ENCODE measurements at places on chromosomes 1 and 21.

DNA sequence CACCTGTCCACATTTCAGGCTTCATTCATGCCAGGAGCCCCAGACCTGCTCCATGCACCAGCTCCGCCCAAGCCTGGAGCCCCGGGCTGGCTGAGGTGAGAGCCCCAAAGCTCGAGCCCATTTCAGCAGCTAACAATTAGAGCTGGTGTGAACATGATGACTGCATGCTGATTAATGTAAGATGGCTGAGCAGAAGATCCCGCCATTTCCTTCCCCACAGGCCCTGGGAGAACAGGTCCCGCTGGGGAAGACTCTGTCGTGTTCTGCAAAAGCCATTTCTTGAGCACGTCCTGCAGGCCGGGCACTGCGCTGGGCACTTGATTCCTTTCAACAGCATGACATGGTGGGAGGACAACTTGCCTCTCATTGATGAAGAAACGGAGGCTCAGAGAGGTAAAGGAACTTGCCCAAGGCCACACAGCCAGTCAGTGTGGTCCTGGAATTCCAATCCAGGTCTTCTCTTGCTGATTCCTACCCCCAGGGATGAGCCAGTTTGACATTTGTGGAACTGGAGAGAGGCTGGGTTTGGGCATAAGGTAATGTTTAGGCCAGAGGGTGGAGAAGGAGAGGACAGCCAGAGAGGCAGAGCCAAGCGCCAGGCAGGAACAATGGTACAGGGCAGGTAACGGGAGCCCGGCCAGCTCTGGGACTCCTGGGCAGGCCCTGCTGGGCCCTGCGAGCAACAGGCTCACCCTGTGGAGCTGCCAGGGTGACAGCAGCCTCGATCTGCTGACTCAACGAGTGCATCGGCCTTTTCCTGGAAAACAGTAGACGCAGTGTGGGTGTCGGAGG is 28.1 kb upstream of the EPHA2 start:
- no peak for DNase-seq

GRCh38 chr1:41135196-41135947 is 106.7 kb downstream of the SCMH1 start:
- DNase-seq, result no peak

DNA sequence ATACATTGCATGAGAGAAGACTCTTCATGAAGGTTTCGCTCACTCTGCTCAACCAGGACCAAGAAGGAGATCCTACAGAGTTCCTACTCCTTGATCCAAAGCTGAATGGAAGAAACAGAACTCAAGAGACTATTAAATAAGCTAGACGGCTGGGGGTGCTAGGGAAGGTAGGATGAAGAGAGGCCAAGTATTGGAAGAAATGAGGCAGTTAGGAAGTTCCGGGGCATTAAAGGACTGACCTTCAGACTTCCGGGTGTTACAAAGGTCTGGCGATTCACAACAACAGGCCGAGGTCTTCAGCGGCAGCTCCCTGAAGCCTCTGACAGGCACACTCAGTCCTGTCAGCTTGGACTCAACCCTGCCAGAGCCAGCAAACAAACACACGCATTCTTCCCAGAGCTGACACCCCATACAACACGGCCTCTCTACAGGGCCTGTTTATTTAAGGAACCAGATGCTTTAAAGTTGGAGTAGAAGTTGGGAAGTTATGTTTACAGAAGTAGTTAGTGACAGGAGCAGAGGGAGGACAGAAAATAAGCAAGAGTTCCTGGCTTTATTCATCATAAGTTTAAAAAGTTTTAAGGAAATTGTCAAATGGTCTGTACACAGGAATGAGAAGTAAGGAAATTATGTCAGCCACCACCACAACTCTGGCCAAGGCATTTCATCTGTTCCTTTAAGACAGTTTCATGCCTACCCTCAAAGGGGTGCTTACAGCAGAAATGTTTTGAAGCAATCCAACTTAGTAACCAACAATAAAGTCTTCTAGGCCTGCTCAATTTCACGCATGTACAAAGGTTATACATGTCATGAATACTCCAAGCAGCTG is 4.7 kb downstream of the SORT1 start:
- no peak for DNase-seq

DNA sequence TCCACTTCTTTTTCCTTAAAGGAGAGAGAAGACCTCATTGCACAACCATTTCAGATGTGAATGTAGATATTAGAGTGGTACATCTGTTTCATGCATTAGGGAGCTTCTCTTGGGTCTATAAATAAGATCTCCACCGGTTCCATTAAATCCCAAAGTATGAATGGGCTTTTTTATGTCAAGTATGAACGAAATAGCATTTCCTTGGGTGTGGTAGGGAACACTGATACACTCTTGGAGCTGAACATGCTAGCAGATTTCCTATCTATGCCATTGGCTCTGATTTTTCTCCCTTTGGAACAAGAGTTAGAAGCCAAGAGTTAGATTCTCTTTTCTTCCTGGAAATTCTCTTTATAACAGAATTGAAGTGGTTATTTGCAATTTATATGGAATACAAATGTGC is 245.6 kb upstream of the ADAMTS5 start:
- DNase-seq, result no peak

GRCh38 chr1:160539684-160539989 is 16.6 kb upstream of the SLAMF6 start:
- no peak for DNase-seq

- no peak for DNase-seq
Observed at GRCh38 chr1:230368363-230368762, 57.8 kb downstream of the PGBD5 start.

DNA sequence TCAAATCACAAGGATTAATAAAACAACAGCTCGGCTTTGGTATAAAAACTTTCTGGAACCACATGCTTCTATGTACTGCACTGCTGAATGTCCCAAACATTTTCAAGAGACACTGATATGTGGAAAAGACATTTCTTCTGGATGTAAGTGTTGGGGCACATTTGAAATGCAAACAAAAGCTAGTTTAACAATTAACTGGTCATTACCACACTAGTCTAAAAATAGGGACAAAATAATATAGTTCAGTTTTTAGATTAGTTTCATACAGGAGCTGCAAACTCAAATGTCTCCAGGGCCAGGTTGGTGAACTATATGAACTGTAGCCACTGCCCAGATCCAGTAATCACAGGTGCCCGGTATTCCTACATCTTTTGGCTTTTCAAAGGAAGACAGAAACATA is 3.2 kb downstream of the IL23R start:
- DNase-seq, result no peak

DNA sequence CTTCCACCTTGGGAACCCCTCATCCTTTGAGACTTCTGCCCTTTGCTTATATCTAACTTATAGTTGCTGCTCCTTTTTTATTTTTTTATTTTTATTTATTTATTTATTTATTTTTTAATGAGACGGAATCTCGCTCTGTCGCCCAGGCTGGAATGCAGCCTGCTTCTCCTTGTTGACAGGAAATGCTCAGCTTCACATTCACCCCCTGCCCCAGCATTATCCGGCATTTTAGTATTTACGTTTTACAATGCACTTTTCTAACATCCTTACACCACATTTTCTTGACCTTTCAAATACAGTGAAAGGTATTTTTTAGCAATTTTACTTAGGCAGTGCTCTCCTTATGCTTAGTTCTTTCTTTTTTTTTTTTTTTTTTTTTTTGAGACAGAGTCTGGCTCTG is 14.9 kb downstream of the CXADR start:
- DNase-seq, result no peak

GRCh38 chr1:225425201-225425786 is 2.5 kb downstream of the LBR start:
- no peak for DNase-seq

DNA sequence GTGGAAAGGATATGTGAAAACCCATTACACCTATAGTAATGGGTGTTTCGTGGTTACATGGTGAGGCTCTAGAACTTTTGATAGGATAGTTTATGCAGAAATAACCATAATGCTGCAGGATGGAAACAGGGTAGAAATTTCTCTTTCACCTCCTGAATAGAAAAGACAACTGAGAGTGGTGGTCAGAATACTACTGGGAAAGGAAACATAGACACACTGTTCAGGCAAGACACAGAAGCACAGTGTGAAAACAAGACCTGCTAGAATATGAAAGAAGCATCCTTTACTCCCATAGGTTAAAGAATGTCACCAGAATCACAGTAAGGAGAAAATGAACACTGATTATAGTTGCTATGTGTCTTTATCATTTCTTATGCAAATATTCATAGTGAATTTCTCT is 496.6 kb downstream of the DPYD start:
- no peak for DNase-seq

DNA sequence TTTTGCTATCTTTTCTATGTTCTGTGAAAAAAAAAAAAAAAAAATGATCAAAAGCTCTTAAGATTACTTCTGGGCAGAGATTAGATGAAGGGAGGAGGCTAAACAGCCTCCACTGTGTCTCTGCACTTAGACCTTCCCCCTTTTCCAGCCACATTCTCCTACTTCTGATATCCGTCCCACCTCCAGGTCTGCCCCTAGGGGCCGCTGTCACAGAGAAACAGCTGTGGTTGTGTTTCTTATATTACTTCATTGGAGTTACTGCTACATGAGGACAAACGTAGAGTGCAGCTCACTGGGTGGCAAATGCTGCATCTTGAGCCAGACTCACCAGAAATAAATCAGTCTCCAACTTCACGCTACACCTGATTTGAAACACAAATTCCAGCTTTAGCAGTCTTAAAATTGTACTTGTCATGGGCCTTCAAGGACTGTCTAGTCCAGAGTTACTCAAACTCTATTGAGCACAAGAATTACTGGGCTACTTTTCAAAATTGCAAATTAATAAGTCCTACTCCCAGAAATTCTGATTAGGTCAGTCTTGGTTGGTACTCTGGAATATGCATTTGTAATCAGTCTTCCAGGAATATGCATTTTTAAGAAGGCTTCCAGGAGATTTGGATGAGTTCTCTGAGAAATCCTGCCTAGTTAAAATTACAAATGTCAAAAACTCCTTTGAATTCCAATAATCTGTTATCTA is 125.2 kb upstream of the PTBP2 start:
- DNase-seq, result no peak

DNA sequence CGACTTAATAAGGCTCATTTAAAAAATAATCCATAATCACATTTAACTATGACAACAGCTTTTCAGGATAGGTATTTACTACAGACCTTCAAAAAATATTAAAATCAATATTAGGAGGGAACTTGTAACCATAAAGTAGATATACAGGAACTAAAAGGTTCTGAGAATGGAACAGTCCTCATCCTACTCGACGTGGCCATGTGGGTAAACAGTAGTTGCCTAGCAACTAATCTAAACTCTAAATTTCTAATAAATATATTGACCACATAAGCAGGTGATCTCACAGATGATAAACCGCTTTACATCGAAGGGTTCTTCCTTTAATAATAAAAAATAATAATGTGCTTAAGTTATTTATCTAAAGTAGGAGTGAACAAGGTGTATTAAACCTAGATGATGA is 7.9 kb downstream of the AKT3 start:
- no peak for DNase-seq

GRCh38 chr1:20476265-20477038 is 9.6 kb downstream of the CAMK2N1 start:
- DNase-seq, result no peak

DNA sequence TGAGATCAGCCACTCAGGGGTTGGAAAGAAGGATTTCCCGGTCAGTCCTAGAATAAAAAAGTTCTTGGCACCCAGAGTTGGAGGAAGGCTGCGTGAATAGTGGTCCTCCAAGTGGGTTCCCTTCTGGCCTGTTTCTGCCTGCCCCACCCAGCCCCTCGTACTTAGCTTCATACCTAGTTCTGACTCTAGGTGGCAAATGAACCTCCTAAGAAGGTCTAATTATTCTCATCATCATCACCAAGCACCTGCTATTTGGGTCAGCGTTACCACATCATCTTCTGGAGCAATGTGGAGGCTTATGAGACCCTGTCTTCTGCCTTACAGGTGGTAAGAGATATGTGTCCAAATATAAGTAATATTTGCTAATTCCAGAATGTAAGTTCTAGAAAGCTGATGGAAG is 35.9 kb upstream of the NFASC start:
- no peak for DNase-seq

GRCh38 chr21:31830701-31831100 is 42.1 kb upstream of the HUNK start:
- DNase-seq, result no peak

GRCh38 chr1:160267284-160267991 is 5.1 kb upstream of the DCAF8 start:
- DNase-seq, result no peak

GRCh38 chr1:11294951-11295350 is 22.0 kb downstream of the UBIAD1 start:
- DNase-seq, result no peak

DNA sequence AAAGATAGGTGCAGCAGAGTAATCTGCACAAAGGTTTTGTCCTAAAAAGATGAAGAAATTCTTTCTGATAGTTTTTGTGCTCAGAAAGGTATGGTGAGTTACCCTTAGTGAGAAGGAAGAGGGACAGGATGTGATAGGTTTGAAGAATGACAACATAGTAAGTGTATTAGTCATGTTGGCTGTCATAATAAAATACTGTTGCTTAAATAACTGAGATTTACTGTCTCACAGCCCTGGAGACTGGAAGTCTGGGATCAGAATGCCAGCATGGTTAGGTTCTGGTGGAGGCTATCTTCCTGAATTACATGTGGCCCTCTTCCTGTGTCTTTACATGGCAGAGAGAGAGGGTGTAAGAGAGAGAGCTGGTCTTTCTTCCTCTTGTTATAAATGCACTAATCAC is 965.2 kb downstream of the TTLL7 start:
- DNase-seq, result peak; percentile 5

DNA sequence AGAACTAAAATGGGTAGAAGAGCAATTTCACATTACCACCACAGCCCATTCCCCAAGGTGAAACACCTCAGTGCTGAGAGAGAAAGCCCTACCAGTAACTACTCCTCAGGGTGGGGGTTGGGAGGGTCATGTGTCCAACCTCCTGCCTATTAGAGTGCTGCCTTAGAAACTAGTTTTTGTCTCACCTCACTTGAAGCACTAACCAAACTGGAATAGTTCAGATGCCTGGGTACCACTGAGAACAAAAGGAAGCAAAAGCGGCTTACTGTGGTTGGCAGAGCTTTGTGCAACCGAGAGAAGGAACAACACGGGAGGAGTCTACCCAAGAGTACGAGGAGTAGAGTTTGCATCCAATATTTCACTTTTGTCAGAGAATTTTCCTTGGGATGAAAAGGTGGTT is 1207.5 kb upstream of the ADGRL2 start:
- DNase-seq, result no peak

- no peak for DNase-seq
Observed at GRCh38 chr21:43188181-43188580, 19.4 kb downstream of the CRYAA start.

DNA sequence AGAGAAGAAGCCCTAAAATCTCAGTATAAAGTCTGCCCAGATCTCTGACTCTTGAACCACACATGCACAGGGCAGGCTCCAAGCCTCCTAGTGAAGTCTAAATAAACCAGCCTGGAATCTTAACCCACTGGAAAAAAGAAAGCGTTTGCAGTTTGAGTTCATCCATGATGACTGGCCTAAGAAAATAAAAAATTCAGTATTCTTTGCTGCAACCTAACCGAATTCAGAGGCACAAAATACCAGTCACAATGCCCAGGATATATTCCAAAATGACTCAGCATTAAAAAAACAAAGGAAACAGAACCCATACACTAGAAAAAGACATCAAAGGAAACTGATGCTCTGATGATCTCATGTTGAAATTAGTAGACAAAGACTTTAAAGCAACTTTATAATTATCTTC is 269.2 kb downstream of the SDCCAG8 start:
- DNase-seq, result peak; percentile 57

GRCh38 chr1:217138173-217138765 is 415.0 kb upstream of the ESRRG start:
- no peak for DNase-seq

Data from glomerular endothelial cell (primary cell).